ENCODE measurements at places on chromosomes 6 and 20. TPM values are rescaled to one million over a fixed set of nuclear protein-coding genes. Genes with fewer than 3 reads are reported as not detected.

DNA sequence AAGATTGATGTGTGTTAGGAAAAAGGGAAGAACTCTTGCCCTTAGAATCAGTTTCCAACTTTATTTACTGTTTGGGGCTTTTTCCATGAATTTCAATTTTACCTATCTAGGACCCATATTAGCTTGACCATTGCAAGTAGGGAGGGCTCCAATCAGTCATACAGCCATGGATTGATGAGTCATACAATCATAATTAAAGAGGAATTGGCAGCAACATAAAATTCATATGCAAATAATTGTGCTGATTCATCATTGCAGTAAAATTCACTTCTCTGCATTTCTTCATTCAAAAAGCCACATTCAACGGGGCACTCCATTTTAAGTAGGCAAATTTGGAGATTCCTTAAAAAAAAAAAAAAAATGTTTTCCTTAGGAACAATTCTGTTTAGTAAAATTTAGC is 1016.4 kb downstream of the KIF16B start:
- no peak for DNase-seq

DNA sequence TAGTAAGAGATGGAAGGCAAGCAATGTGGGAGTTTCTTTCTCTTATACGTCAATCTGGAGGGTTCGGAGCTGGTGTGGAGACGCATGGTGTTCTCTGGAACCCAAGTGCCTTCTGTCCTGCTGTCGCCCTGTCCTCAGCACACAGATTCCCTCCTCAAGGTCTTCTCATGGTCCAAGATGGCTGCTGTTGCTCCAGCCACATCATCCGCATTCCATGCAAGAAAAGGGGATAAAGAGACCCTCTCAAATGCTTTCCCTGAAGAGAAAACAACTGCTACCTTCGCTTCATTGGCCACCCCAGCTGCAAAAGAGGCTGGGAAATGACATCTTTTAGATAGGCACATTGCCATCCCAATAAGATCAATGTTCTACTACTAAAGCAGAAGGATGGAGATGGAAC is 151.2 kb downstream of the ANKRD60 start:
- no peak for DNase-seq

Gene WFDC12
- total RNA-seq = not detected

GRCh38 chr6:2077826-2078225 is 167.6 kb downstream of the GMDS start:
- no peak for DNase-seq

Gene SLC22A2
- not detected for total RNA-seq

GRCh38 chr6:92977018-92977417 is 442.3 kb downstream of the EPHA7 start:
- no peak for DNase-seq

All from pulmonary artery endothelial cell (primary cell).